ENCODE measurements at places on chromosomes 11 and 22.

DNA sequence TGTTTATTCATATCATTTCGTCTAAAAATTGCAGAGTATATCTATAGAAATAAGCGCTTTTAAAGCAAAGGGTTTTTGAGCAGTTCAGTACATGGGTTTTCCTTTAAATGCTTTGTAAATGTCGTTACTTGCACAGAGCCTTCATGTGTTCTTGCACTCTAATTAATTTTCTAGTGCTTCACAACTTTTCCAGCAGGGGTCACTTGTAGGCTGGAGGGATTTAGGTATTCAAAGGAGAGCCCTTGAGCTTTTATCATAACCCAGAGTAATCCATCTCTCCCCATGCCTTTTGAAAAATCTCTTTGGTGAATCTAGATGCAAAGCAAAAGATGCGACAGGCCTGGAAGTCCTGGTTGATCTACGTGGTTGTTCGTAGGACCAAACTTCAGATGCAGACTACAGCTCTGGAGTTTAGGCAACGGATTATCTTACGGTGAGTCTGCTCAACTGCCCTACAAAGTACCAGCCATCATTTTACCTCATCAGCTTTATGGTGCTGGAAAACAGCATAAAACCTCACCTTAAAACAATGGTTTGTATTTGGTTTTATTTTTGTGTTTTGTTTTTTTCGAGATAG lies 60.4 kb downstream of the SFI1 start:
- DNase-seq = peak; percentile 66

DNA sequence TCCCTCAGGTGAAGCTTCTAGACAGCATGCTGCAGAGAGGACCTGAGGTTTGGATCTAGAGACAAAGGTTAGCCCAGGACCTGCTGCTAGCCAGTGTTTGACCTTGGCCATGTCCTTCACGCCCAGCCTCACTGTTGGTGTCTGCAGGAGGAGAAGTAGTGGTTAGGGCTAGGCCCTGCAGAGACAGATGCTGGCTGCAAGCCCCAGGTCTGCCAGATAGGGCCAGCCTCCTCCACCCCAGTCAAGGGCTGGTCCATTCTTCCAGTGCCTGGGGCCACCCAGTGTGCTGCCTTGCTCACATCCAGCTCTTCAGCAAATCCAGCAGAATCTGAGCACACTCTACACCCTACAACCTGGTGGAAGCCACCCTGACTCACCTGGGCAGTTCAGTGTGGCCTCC lies 21.5 kb upstream of the MIEF1 start:
- no peak for DNase-seq

DNA sequence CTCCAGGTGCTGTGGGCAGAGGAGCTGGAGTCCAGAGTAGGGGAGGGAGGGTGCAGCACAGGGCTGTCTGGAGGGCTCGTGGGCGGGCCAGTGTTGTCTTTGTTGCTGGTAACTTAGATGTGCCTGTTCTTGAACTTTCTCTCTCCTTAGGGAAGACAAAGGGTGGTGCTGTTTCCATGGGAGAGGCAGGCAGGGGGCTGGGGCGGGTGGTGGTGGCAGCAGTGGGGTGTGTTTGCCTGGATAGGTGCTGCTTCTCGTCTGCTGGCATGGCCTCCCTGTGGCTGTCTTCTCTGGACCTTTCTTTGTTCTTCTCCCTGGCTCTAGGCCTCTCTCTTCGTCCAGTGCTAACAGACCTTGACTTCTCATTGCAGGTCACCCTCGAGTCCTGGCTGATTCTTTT lies 8.5 kb downstream of the SIDT2 start:
- DNase-seq = no peak

GRCh38 chr22:35528927-35529326 lies 11.7 kb upstream of the RASD2 start:
- no peak for DNase-seq

DNA sequence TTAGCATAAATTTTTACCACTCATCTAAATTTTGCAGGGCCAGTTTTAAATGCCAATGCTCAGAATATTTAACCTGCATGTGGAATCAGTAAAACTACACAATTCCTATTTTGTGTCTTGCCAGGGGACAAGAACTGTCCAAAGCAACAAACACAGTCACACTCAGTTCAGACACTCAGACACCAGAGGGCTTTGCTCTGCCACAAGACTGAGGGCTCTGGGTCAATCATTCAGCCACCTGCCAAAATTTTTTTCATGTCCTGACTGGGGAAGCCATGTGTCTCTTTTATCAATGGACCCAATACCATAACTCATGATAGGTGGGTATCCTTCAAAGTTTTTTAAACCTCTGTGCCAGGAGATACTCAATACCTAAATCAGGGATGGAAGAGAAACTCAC lies 304.0 kb upstream of the ANO3 start:
- no peak for DNase-seq

- DNase-seq = no peak
Observed at GRCh38 chr11:67642173-67643120, 2.9 kb upstream of the TBX10 start.

- DNase-seq = no peak
Observed at GRCh38 chr11:44694443-44694842, 32.3 kb upstream of the TSPAN18 start.

- peak; percentile 33 for DNase-seq
Observed at GRCh38 chr11:106642331-106642730, 375.9 kb downstream of the GUCY1A2 start.

DNA sequence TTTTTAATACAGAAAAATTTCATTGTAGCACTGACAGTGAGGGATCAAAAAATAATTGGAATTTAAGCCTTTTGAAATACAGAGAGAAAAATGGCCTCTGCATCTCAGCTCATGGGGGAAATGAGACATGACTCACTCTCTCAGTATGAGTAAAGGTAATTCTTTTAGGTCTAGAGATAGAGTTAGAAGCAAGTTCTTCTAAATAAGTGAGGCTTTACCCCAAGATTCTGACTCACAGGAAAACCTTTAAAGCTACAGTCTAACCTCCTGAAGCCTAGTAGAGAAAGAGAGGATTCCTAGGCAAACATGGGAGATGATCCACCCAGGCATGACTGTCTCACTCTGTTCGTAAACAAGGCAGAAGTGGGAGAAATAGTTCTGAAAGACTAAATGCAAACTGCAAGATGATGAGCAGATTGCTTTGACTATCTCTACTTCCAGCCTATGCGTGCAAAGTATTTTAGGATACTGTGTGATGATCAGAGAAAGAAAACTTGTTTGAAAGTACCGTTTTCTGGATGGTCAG lies 1003.3 kb upstream of the CCDC90B start:
- DNase-seq = peak; percentile 60

DNA sequence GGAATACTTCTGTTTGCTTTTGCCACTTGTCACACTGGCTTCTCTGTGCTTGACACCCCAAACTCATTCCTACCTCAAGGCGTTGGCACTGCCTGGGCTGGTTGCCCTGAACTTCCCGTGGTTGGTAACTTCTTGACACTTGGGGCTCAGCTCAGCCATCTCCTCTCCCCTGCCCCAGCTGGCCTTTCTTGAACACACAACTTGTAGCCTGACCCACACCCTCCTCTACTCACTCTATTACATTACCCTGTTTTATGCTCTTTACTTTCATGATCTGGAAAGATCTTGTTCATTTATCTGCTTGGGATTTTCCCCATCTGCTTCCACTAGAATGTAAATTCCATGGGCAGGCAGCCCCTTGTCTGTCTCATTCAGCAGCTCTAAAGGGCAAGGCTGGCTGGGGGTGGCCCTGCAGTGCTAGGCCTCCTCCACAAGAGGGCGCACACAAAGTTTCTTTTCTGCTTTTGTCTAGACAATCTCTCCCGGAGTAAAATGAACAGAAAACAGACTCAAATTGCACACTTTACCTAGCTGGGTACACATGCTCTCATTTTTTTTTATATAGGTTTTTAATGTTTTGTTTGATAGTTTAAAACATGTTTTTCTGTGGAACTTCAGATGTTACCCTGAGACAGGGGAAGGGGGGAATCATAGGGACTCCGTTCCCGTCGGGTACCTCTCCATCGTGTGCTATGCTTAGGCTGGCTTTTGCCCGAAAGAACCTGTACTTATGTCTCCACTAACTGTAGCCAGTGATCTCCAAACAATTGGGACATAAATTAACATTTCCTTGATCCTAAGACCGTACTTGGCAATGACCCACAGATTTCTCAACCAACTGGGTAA lies 16.4 kb upstream of the MRGPRX2 start:
- peak; percentile 57 for DNase-seq

- no peak for DNase-seq
Observed at GRCh38 chr22:35517207-35517606, 23.4 kb upstream of the RASD2 start.

DNA sequence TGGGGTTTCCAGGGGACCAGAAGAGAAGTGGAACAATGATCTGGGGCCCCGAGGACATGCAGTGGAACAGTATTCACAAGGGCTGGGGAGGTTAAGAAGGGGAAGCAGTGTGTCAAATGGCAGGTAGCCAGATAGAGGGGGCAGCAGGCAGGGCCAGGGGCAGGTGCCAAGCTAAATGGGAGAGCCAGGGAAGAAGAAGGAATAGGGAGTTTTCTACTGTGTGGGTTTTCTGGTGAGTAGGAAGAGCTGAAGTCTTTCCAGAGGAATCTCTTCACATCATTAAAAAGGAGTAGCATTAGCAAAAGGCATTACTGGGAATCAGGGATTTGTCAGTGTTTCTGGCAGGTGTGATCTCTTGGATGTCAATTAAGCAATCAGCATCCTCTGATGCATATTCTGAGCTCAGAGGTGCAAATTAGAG lies 55.8 kb downstream of the IRAG1 start:
- DNase-seq = no peak

DNA sequence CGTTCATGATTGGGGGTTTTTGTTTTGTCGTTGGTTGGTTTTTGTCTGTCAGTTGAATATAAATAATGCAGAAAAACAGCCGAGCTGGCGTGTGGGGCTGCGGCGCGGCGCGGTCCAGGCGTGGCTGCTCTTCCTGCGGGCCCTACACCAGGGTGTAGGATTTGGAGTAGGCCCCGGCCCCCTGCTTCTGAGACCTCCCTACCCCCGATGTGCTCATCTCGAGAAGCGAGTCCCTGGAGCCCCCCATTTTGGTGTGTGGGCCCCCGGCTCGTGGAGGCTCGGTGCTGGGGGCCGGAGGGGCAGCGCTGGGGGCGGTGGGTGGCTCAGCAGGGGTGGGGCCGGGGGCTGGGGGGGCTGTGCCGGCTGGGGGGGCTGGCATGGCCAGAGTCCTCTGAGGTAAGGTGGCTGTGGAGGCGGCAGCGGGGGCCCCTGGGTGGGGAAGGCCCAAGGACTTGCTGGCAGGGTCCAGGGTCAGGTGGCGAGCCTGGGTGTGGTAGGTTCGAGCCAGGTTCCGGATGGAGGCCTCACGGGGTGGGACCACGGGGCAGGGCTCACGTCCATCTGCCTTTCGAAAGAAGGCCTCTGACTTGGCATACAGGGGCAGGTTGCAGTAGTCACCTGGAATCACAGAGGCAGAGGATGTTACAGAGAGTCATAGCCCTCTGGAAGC lies 100.7 kb downstream of the CEP164 start:
- no peak for DNase-seq

GRCh38 chr22:49179886-49180682 lies 647.6 kb downstream of the BRD1 start:
- DNase-seq = no peak

- DNase-seq = peak; percentile 73
Observed at GRCh38 chr22:17633217-17633997, 4.9 kb upstream of the ATP6V1E1 start.

GRCh38 chr11:3016861-3017260 lies 24.7 kb upstream of the NAP1L4 start:
- no peak for DNase-seq

DNA sequence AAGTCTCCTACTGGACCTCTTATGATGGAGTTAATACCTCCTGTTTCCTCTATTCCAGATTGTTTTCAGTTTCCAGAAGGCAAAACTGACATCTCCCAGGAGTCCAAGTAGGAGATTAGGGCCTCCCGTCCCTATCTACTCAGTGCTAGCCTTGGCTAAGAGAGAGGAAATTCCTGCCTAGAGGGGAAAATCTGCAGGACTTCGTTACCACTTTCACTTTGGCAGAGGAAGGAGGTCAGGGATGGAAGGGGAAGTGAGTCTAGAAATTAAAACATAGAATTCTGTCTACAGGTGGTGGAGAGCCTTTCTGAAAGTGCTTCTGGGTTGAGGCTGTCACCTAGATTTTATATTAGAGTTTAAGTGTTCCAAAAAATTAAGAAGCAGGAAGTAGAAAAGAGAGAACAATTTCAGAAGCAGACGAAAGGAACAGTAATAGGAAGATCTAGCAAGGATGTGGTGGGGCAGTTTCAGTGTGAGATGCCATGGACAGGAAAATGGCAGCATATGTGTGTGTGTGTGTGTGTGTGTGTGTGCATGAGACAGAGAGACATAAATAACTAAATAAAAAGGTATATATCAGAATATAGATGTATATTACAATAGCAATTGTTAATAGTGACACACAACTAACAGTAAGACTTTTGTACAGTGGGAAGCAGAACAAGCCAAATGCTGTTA lies 2.4 kb upstream of the TRIM68 start:
- peak; percentile 37 for DNase-seq

DNA sequence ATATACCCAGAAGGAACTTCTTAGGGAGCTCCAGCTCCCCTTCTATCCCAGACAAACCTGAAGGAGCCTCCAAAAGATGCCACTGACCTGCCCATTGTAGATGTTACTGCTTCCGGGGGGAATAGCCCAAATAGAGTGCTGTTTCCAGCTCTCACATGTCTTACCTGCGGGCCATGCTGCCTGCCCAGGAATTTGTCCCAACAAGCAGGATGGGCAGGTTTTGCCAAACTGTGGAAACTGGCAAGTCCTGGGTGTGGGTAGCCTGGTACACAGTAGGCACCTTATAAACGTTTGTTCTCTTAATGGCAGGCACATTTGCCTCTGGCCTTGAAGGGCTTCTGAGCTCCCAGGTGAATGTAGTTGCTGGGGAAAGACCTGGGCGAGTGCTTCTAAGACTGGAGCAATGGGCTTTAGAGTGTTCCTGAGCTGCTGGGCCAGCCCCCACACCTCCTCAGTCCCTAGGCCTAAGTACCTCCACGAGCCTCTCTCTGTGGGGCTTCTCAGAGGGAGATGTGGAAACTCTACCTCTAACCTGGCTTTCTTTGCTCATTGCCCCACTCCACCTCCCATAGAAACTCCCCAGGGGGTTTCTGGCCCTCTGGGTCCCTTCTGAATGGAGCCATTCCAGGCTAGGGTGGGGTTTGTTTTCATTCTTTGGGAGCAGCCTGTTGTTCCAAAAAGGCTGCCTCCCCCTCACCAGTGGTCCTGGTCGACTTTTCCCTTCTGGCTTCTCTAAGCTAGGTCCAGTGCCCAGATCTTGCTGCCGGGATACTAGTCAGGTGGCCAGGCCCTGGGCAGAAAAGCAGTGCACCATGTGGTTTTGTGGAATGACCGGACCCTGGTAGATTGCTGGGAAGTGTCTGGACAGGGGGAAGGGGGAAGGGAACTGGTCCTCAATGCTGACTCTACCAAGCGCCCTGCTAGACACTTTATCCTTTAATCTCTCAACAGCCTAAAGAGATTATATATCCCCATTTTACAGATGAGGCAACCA lies 37.2 kb downstream of the LIMK2 start:
- DNase-seq = no peak

- no peak for DNase-seq
Observed at GRCh38 chr11:33471541-33471940, 214.4 kb downstream of the HIPK3 start.

- no peak for DNase-seq
Observed at GRCh38 chr11:3009481-3009880, 17.4 kb upstream of the NAP1L4 start.
